Melanocyte of skin (primary cell): ENCODE measurements at places on chromosomes 7 and 10. TPM values are rescaled to one million over a fixed set of nuclear protein-coding genes. Genes with fewer than 3 reads are reported as not detected.

Gene POLL
- 8.7 and 12.2 TPM in 2 replicates for total RNA-seq

Gene PDGFA
- under 0.01 and 5.5 TPM in 2 replicates for total RNA-seq

Gene FKBP6
- total RNA-seq, result not detected in 2 replicates

Gene LRMDA
- 29.9 and 37.8 TPM in 2 replicates for total RNA-seq

Gene GNAT3
- not detected in 2 replicates for total RNA-seq

Gene WNT8B
- total RNA-seq, result not detected in 2 replicates

Gene TWIST1
- under 0.01 TPM in 1 of 2 replicates, not detected in the other for total RNA-seq

Gene CLRN3
- under 0.01 TPM in 1 of 2 replicates, not detected in the other for total RNA-seq
